ENCODE measurements at places on chromosomes 12 and 14.
A peak's percentile ranks its signal among the peaks of the same experiment; 100 is the strongest.

GRCh38 chr14:38056270-38056669, 151.4 kb upstream of the SSTR1 start:
- peak; percentile 4 for DNase-seq

GRCh38 chr14:52081964-52082363, 13.1 kb upstream of the NID2 start:
- no peak for DNase-seq

- DNase-seq = no peak
Measured at GRCh38 chr12:122850695-122851350, 15.6 kb downstream of the HIP1R start.

GRCh38 chr14:95544588-95544987, 9.7 kb downstream of the GLRX5 start:
- DNase-seq = peak; percentile 94

GRCh38 chr14:90496379-90496778, 99.5 kb downstream of the CALM1 start:
- no peak for DNase-seq

GRCh38 chr14:54147282-54147681, 190.7 kb upstream of the BMP4 start:
- DNase-seq = no peak

GRCh38 chr14:24734917-24735500, 101.0 kb upstream of the GZMB start:
- peak; percentile 75 for DNase-seq

DNA sequence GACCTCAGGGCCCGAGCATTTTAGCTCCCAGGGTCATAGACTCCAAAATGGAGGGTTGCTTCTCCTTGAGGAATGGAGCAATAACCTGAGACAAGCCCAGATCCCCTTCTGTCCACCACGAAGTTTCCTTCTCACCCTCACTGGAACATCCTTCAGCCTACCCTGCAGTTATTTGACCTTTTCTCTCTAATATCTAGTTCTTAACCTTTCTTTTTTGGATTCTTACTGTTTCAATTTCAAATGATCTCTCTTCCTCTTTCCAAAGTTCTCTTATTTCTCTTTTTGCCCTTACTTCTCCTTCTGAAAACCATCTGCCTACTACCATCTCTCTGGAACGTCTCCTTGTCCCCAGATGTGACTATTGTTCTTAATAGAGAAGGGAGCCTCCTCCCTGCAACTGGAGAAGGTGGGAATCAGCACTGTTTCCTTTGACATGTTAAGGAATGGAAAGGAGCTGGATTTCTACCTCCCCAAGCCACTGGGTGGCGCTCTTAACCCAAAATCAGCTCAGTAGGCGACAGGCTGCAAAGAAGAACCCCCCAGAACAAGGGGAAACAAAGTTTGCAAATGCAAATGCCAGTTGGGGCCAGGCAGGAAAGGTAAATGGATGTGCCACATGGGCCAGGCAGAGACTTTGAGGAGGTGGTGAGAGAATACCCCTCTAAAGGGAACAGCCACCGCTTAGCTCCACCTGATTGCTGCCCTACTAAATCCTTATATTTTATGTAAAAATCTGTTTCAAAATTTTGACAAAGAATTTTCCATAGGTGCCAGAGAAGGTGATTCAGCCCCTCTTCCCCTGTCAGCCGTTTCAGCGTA, 22.4 kb upstream of the PDE1B start:
- peak; percentile 45 for DNase-seq

DNA sequence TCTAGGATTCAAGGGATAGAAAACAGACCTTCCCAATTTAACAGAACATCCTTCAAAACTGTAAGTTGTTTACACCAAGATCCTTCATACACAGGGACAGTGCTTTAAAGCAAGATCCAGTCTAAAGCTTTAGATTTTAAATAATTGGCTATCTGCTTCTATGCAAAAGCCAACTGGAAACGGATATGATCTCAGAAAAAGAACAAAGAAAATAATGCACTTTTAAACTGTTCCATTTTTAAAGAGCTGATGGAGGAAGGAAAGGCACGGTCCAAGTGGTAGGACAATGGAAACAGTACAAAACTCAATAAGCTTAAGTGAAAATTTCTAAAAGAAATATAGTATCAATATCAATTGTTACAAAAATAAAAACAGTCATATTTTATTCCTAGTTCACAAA, 27.7 kb downstream of the LRP6 start:
- DNase-seq = no peak

DNA sequence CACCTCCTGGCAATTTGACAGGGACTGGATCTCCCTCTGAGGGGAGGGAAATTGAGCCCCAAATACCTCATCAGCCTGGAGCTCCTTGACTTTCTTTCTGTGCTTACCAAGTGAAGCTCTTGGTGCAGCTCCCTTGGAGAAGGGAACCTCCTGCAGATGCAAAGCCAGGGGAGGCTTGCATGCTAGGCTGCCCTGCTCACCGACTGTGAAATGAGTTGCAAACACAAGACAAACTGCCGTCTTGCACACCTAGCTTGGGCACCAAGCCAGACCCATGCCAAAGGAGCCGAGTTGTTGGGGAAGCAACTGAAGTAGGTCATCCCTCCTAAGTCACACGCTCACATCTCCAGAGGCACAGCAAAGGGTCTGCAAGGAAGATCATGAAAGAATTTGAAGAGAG, 95.2 kb downstream of the GTF2A1 start:
- DNase-seq = no peak

- no peak for DNase-seq
Measured at GRCh38 chr14:51188566-51189185, 51.4 kb upstream of the TMX1 start.

DNA sequence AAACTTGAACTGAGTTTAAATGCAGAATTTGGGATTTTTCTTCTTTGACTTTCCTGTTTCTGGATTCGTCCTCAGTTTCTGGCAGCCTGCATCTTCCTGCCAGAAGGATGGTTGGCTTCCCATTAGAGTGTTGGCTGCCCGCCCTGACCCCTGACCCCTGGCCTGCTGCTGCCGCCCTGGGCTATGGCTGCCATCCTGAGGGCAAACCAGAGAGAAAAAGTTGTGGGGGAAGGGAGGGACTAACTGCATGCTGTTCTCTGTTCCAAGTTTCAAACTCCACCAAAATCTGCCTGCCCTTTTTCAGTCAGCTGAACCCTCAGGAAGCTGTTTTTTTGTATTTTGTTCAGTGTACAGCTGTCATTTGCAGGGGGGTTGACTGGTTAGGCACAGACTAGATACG, 48.4 kb downstream of the FNTB start:
- no peak for DNase-seq

DNA sequence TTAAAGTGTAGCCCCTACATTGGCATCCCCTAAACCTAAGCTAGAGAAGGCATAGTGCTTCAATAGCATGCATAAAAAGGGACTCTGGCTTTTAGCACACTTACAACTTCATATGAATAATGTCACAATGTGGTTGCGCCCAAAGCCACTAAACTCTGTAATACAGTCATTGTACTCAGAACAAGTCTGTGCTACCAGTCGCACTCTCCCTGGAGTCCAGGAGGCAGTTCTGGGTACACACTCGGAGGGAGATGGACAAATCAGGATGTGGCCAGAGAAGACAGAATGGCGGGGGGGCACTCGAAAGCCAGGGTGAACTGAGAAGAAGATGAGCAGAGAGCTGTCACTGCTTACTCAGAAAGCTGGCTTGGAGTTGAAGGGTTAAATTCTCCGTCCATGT, 10.6 kb downstream of the SAMD4A start:
- no peak for DNase-seq

DNA sequence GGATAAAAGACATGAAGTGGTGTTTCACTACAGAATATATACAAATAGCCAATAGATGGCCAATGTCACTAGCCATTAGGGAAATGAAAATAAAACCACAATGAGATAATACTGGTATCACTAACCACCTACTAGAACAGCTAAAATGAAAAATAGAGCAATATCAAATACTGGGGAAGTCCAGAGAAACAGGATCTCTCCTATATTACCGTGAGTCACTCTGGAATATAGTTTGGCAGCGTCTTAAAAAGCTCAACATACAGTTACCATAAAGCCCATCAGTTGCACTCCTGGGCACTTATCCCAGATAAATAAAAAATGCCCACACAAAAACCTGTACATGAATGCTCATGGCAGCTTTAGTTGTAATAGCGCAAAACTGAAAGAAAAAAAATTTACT, 101.7 kb downstream of the TMTC1 start:
- DNase-seq = no peak

DNA sequence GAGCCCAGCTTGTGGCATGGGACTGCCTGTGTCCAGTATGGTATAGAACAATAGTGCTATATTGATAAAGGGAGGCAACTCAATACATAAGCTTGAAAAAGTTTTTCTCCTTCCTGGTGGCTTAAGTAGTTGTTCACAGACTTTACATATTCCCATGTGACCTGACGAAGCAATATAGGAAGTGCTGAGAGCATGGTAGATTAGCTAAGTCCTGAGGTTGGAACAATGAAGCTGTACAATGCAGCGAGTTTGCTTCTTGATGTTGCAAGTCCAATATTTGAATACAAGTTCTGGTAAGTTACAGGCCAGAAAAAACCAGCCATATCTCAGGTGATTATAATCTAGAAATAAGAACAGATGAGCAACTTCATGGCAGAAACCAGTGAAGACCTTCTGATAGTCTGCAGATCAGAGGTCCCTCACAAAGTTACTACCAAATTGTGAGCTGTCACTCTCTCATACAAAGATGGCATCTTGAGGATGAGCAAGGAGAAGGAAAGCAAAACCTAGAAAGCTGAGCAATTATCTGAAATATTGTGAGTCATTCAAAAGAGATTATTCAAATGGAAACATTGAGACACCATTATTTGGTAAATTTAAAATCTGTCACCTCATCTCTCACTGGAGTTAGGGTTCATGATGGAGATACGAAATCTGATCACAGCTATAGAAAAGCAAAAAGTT, 72.9 kb upstream of the BTG1 start:
- no peak for DNase-seq

GRCh38 chr14:53432378-53432802, 279.3 kb upstream of the DDHD1 start:
- peak; percentile 27 for DNase-seq

- no peak for DNase-seq
Measured at GRCh38 chr12:24042651-24043050, 93.2 kb upstream of the SOX5 start.

- DNase-seq = no peak
Measured at GRCh38 chr12:133010657-133011297, 24.6 kb downstream of the ZNF26 start.

GRCh38 chr14:21505012-21505553, 6.1 kb downstream of the METTL3 start:
- peak; percentile 16 for DNase-seq

DNA sequence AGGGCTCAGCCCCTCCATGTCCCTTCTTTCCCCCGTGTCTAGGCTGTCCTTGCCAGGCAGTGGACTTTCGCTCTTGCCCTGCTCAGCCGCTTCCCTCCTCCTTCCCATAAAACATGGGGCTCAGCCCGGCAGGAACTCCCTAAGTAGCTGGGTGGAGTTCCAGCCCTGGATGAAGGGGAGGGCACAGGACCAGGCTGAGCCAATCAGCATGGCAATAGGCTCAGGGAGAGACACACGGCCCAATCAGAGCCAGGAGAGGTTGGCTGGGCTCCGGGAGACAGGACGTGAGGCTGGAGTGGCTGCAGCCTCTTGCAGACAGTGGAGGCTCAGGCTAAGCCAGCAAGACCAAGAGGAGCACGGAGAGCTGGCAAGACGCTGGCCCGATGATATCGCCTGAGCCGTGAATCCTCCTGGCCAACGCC, 54.3 kb downstream of the GALNT9 start:
- no peak for DNase-seq

GRCh38 chr14:92103363-92103989, 2.9 kb downstream of the ATXN3 start:
- DNase-seq = peak; percentile 28

DNA sequence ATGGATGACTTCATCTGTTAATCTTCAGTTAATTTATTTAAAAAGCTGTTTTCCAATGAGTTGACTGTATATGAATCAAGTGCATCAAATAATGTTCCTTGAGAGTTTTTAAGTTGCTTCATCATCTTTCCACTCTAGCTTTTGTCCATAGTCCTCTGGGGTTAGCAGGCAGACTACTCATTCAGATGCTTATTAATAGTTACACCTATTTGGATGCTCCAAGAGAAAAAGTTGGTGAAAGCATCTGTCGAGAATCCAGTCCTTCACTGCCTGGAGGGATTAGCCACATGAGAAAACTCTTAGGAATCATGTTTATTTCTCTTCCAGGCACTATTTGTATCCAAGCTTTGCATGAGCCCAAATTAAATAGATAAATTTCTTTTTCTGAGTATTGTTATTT, 70.2 kb downstream of the DACT1 start:
- no peak for DNase-seq

DNA sequence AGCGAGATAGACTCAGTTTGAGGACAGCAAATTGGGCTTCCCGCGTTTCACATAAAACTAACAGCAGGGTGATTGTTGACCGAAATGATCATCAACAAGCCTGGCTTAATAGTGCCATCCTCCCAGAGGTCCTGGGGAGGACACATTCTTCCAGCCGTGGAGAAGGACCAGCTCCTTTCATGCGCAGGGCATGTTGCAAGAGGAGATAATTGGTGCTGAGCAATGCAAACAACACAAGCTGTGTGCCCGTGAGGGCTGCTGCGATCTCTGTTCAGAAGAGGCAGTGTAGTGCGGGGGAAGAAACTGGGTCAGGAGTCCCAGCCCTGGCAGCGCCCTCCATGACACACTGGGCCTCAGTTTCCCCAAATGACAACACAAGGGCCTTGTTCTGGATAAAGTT, 54.3 kb downstream of the CCDC85C start:
- no peak for DNase-seq

GRCh38 chr14:21098076-21098891, at the start of gene ZNF219:
ZNF219 (minus strand) TSS chr14:21098655; CDS start chr14:21093591, 5,064 bp downstream.
- DNase-seq = peak; percentile 60

DNA sequence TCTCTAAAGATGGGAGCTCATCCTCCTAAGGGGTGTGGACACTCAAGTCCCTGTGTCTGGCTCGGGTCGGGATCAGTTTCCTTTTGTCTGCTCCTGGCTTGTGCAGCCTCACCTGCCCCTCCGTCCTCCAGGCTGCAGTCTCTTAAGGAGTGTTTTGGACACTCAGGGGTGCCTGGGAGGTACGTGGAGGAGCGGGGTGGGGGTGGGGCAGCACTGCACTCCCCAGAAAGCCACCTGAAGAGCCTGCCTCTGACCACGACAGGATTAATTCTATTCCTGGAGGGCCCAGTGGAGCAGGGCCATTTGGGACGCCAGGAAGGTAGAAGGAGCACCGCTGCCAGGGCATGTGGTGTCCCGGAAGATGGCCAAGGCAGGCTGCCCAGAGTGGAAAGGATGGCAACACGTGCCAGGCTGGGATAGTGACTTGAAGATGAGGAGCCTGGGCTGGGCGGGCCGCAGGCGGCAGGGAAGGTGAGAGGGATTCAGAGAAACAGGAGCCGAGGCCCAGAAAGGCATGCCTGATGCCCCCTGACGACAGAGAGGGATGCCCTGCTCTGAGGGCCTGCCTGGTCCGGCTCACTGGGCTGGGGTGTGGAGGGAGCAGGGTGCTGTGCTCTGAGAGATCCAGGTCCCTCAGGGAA, 14.8 kb upstream of the LRTM2 start:
- no peak for DNase-seq

DNA sequence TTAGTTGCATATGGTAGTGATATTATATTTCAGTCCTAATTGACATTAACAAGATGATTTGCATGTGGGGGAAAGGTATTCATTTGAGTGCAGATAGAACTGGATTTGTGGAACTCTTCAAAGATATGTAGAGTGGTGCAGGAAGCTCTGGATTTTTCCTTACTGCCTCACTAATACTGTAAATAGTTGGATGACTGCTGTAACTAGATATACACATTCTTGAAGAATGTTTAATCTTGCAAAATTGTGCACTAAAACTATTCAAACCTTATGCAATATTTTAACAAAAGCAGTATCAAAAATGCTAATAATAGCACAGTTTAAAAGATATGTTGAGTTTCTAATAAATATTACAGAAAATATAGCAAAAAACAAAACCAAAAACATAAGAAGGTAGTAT, 43.1 kb upstream of the ATF7IP start:
- no peak for DNase-seq

Data from hematopoietic multipotent progenitor cell treated with erythropoietin and hydrocortisone succinate and interleukin-3 and kit ligand, for 8 days (in vitro differentiated cells).